ENCODE measurements at places on chromosomes 1 and 21.

- DNase-seq = no peak
These were observed 4.6 kb upstream of the SOAT1 start for GRCh38 chr1:179288977-179289376.

DNA sequence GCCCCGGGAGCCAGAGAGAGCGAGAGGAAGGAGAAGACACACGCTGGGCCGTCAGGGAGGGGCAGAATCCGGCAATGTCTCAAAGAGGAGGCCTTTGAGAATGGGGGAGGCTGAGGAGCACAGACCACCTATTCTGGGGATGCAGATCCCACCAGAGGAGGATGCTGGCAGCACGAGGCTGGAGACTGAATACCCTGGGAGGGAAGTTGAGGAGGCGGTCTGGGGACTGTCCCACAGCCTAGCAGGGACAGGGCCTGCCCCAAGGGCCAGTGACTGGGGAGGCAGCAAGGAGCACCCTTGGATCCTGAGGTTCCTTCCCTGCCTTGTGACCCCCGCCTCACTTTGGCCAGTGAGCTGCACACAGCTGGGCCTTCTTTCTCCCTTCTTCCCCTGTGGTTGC is 49.2 kb downstream of the SLC37A1 start:
- peak; percentile 1 for DNase-seq

- DNase-seq = no peak
These were observed 145.3 kb upstream of the COL6A1 start for GRCh38 chr21:45836268-45836655.

GRCh38 chr1:211493876-211494653 is 2.1 kb upstream of the RD3 start:
- no peak for DNase-seq

- no peak for DNase-seq
These were observed 46.2 kb upstream of the BCL10 start for GRCh38 chr1:85322655-85323054.

DNA sequence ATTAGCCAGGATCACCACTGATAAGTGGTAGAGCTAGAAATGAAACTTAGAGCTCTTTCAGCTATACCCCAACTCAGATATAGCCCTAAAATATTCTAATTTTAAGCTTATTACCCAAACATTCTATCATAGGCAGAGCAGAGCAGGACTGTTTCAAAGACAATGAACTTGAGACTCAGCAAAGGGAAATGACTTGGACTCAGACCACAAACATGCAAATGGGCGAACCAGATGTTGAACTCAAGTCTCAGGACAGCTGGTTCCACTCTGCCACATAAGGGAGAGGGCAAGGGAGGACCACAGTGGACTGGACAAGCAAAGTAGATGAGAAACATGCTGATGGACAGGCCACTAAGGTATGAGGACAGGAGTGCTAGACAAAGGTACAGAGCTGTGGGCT is 315.3 kb downstream of the OMA1 start:
- DNase-seq = no peak
